ENCODE measurements at places on chromosomes 5 and 9.

DNA sequence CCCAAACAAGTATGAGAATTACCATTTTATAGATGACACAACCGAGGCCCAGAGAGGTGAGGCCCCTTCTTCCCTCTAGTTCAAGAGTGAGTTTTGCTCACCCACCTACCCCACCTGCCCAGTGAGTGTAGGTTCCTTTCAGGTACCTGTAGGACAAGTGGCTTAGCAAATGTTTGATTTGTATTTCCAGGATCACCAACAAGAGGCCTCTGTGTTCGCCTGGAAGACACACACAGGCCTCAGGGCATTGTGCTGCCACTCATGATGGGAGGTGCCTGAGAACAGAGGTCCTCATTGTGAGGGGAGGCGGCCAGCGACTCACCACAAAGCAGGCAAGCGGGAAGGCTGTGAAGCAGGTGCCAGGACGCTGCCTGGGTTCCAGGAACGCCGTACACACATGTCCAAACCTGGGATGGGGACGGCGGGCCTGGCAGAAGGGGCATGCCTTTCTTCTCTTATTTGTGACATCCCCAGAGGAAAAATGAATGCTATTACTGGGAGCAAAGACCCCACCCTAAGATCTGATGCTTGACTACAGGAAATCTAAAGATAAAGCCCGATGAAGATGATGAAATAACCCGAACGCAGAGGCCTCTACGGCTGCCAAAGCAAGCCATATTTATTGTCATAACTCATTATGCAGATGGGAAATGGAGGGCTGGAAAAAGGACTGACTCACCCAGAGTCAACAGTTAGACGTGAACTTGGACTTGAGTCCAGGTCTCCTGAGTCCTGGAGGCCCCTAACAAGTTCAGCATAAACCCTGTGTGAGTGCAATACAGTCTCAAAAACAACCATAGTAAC is 60.2 kb upstream of the SLC25A51 start:
- no peak for DNase-seq

GRCh38 chr5:158899792-158900191 is 199.9 kb downstream of the EBF1 start:
- DNase-seq, result no peak

DNA sequence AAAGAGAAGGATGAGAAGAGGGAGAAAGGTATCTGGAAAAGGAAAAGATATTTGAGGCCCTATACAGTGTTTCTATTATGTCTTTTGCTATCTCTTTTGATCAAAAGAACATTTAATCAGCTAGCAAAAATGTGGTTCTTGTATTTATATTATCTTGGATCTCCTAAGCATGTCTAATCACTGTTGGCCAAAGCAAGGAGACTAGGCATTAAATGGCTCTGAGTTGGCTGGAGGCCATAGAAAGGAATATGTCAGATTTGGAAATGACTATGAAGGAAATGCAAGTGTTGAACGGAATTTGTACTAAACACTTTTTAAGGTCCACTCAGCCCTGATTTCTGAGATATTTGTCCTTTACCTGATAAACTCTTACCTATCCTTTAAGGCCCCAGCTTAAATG is 22.4 kb upstream of the THG1L start:
- DNase-seq, result no peak

DNA sequence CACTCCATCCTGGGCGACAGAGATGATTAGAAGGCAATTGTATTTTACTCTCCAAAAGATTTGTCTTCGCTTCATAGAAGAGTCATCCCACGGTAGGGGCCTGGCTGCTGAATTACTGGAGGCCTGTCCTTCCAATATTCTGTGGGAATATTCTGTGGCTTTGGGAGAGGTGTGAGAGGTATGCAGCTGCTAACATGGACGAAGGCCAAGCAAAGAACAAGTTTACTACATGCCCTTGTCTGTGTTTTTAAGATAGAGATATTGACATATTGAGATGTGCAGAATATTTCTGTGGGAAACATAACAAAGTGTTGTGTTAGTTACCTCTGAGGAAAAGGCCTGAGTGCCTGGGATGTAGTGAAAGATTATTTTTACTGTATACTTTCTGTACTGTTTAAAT is 71.8 kb upstream of the SMIM15 start:
- no peak for DNase-seq

DNA sequence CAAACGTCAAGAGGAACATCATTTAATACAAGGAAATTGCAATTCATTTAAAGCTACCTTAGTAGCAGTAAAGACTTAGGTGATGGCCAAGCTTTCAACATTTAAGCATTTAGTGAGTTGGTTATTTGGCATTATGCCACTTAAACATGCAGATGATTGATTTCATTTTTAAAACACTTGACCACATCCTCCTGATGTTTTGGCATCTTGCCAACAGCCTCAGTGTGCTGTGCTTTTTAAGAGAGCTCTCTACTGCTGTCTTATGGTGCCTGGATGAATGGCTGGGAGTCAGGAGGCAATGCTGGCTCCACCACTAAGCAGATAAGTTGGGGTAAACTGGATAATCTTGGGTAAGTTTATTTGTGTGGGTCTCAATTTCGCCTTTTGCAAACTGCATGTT is 364.5 kb downstream of the MAN2A1 start:
- peak; percentile 0 for DNase-seq
